HT-29 (cell line): ENCODE measurements at places on chromosomes 2 and 18.

DNA sequence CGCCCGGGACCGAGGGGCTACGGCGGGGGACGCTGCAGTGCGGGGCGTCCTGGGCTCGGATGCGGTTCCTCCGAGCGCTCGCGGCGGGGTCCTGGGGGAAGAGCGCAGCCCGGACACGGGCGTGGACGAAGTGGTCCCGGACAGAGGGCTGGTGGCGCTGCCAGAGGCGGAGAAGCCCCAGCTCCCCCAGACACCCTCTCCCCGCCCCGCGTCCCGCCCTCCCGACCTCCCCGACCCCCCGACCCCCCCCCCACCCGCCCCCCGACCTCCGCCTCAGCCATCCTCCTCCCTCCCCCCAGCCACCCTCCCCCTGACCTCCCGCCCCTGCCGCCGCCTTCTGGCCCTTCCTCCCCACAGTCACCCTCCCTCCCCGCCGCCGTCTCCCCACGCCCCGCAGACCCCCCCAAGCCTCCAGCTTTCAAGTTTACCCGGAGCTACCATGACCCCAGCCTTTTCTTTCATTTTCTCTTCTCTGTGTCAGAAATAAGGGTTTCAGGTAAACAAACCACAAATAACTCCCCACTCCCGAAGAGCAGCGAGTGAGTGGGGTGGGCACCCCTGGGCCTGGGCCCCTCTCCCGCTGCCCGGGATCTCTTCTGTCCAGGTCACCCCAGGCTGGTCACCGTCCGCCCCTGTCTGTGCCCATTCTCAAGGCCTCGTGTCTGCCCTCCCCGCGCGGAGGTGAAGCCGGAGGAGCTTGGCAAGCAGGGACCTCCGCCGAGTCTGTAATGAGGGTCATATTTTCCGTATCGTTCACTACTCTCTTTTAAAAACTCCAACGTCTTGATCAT, 5.1 kb downstream of the NFATC1 start:
- DNase-seq, result no peak

- no peak for DNase-seq
Measured at GRCh38 chr18:35573531-35573930, 8.0 kb upstream of the GALNT1 start.

DNA sequence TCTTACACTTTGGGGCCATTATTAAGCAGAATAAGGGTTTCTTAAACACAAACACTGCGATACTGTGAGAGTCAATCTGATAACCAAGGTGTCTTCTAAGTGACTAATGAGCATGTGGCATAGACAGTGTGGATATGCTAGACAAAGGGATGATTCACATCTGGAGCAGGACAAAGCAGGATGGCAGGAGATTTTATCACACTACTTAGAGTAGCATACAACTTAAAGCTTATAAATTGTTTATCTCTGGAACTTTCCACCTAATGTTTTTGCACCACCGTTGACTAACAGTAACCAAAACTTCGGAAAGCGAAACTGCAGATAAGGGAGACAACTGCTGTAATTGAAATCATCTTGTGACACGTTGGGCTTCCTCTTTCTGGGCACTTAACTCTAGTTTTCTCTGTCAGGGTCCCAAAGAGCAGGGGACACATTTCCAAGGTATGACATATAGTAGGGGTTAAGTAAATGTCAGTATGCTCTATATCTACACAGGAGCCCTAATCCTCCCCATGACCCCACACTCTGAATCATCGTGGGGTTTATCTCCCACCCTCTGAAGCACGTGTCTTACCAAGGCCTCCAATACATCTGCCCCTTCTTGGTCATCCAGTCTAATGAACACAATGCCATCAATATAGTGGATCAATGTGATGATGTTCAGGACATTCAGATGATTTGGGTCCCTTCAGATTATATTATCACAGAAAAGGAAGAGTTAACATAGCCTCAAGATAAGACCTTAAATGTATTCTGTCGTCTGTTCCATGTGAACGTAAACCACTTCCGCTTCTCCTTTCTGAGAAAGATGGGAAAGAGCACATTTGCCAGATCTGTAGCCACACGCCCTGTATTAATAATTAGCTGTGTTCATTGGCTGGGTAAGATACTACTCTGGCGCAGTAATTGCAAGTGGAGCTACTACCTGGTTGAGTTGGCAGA, 78.7 kb downstream of the FTCDNL1 start:
- DNase-seq, result no peak

DNA sequence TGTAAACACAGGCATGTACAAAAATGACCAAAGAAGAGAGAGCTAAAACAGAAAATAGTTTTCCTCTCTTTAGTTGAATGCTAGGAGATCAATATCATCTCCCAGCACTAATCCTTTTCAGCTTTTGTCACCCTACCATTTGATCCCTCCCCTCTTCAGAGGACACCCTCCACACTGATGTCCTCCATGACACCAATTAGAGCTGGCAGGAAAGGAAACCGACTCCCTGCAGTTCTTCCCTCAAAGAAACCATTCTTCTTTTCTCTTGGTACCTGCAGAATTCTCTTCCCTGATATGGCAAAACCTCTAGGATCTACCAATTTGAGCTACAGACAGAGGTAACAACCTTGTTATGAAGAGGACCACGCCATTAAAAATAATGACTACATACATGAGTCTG, 5.3 kb downstream of the EPB41L3 start:
- no peak for DNase-seq

GRCh38 chr18:58212274-58212673, 168.2 kb downstream of the NEDD4L start:
- no peak for DNase-seq

- no peak for DNase-seq
Measured at GRCh38 chr2:9392898-9393765, 30.2 kb downstream of the ITGB1BP1 start.

- DNase-seq, result no peak
Measured at GRCh38 chr18:77140030-77140429, 7.4 kb upstream of the MBP start.

- DNase-seq, result no peak
Measured at GRCh38 chr2:118737684-118738083, 109.8 kb downstream of the EN1 start.

DNA sequence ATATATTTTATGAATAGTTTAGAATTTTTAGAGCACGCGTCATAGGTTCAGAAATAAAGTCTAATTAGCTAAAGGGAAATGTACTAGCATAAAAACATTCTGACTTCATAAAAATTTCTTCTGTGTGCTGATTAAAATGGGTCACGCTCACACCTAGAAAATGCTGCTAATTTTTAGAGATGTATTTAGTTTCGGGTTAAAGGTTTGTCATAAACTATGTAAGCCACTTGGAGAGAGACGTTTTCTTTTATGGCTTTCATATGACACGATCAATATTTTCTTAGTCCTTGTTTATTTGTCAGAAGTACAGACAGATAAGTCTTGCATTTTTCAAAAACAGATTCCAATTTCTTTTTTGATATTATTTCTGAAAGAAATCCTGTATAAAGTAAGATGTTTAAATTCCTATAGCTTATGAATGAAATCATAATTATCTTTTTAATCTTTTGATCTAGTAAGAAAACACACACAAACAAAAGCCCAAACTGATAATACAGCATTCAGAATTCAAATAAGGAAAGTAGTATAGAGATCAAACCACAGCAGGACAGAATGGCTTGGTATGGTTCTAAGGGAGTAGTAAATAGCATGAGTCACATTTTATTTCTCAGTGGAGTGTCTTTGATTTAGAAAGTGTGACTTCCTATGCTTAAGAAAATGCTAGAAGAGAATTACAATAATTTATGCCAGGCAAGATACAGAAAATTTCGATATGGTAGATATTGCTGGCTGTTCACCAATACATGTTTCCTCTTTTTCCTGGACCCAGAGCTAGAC, 236.6 kb downstream of the GPD2 start:
- DNase-seq, result peak; percentile 48

DNA sequence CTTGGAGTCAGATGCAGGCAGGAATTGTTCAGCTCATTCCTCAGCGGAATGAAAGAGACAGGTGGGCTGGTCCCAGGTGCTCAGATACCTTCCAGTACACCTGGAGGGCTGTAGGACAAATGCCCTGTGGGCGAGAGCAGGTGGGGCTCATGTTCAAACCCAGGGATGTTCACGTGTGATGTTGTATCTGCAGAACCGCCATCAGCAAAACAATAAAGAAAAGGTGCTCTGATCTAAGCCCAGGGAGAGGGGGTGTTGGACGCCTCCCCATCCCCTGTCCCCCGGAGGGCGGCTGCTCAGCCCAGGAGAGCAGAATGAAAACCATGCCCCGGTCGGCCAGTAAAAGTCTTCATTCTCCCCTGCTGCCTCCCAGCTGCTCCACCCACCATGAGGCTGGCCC, 197.4 kb downstream of the HAUS1 start:
- DNase-seq, result no peak

GRCh38 chr2:22880161-22880560, 504.8 kb upstream of the KLHL29 start:
- DNase-seq, result no peak

DNA sequence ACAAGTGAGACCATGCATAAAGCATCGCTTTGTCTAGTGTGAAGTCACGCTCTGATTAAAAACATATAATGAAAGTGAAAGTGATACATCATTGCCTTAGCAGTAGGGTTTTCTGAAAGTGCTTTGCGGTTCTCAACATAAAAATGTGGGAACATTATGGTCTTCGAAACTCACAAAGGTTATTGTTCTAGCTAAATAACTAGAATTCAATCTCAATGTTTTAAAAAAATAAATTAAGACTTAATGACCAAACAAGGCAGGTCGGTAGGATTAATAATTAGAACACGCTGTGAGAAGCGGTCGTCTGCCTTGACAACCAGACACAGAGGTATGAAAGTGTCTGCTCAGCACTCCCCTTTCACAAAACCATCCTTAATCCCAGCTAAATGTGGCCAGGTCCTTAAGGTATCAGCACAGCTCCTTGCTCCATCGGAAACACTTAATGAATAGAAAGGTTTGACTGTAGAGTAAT, 42.2 kb downstream of the KLHL14 start:
- peak; percentile 21 for DNase-seq

DNA sequence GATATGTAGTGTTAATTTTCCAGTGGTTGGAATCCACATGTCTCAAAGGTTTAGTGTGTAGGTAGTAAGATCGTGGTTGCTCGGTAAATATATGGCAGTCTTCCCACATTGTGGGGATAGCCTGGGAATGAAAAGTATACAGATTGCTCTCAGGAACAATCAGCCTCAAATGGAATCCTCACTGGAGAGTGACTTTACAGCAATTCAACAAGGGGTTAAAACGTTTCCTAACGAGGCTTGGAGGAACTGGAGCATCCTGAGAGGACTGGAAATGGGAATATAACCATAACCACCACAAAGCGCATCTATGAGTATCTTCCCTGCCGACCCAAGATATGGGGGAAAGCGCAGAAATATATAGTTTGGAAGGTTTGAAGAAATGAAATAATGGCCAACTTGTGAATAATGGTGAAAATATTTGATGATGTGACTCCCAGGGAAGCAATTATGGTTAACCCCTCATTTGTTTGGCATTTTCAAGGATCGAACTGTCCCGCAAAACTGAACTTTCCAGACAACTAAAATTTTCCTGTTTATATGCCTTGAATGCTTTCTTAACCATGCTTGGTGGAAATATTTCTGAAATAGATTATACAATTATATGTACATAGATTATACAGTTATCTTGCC, 100.7 kb upstream of the FOSL2 start:
- no peak for DNase-seq

- no peak for DNase-seq
Measured at GRCh38 chr2:237649541-237650454, 22.4 kb downstream of the LRRFIP1 start.
